ENCODE measurements at places on chromosomes 1 and 21.

GRCh38 chr1:7590426-7590790 lies 180.7 kb upstream of the VAMP3 start:
- DNase-seq: no peak

- DNase-seq: no peak
These were observed 2.5 kb downstream of the SLAMF9 start for GRCh38 chr1:159951551-159951950.

- no peak for DNase-seq
These were observed 20.8 kb downstream of the LRRC52 start for GRCh38 chr1:165564561-165564960.

DNA sequence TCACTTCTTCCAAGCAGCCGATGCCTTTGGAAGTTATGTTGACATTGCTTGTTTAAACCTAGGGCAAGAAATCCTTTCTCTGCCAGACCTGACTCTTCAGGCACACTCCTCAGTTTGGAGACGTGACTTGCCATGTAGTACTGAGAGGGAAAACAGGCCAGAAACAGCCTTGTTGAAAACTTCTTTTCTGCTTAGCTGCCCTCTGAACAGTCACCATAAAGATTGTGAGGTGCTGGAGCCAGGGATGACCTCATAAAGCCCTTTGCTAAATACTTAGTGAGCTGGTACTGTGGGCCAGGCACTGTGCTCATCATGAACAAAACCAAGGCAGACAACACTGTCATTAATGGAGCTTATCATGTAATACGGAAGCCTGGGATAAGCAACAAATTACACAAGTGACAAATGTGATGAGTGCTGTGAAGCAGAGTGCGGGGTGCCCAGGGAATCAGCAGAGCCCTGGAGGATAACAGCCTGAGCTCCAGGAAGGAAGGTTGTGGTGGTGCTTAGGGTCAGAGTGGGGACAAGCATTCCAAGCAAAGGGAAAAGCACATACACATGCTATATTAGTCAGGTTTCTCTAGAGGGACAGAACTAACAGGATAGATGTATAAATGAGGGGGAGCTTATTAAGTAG lies 42.4 kb downstream of the MTARC1 start:
- no peak for DNase-seq

DNA sequence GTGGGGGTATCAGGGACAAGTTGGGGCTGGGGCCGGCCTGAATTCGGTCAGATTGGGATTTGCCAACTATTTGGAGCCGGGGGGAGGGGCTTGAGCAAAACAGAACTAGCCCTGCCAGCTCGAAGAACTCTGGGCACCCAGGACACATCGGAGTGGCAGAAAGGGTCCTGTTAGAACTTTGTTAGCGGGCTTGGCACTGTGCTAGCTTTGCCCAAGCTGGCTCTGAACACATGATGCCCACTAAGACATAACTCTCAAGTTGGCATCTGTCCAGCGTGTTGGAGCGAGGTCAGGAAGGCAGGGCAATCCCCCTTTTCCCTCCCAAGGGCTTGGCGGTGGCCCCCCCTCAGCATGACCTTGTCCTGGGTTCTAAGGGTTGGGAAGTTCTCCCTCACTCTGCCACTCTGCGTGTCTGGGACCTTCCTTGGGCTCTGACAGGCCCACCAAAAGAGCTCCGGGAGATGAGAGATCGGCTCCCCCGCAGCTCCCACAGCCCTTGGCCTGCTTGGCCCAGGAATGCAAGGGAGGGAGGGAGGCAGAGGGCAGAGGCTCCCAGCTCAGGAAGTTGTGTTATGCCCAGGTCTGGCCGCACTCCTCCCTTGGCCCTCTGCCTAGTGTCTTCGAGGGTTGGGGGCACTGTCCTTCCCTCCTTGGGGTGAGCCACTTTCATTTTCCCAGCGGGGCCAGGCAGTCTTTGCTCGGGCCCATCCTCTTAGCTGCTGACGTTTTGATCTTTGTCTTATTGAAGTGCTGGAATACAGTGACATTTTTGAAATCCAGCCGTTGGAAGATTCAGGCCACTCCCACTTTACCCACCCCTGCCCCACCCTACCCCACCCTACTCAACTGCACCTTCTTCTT lies 1.2 kb downstream of the LMNA start:
- DNase-seq: peak; percentile 63

GRCh38 chr1:24688621-24689195 lies 45.6 kb downstream of the SRRM1 start:
- DNase-seq: peak; percentile 92

GRCh38 chr1:99599678-99600175 lies 46.2 kb upstream of the PALMD start:
- peak; percentile 78 for DNase-seq

DNA sequence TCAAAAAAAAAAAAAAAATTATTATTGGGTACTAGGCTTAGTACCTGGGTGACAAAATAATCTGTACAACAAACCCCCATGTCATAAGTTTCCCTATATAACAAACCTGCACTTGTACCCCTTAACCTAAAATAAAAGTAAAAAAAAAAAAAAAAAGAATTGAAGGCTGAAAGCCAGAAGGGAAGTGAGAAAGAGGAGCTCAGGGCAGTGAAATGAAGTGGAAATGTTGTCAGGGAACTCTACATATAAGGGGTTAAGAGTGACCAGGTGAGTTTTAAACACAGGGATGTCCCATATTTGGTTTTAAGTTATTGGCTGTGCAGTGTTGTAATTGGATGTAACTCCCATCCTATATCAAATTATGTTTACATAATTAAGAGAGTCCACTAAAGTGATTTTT lies 85.7 kb upstream of the ABCD3 start:
- DNase-seq: no peak

DNA sequence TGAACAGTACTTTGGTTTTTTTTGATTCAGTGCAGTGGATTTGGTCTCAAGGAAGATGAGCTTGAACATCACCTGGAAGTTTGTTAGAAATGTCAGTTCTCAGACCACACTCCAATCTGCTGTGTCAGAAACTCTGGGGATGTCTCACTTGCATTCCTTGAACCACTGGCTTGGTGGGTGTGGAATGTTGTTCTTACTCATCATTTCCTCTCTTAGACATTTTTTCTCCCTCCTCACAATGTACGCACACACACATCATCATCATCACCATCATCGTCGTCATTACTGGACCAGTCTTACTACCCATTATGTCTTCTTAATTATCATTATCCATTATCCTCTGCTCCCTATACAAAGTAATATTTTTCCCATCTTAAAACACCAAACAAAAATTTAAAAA lies 91.9 kb upstream of the KCNK2 start:
- DNase-seq: peak; percentile 80

DNA sequence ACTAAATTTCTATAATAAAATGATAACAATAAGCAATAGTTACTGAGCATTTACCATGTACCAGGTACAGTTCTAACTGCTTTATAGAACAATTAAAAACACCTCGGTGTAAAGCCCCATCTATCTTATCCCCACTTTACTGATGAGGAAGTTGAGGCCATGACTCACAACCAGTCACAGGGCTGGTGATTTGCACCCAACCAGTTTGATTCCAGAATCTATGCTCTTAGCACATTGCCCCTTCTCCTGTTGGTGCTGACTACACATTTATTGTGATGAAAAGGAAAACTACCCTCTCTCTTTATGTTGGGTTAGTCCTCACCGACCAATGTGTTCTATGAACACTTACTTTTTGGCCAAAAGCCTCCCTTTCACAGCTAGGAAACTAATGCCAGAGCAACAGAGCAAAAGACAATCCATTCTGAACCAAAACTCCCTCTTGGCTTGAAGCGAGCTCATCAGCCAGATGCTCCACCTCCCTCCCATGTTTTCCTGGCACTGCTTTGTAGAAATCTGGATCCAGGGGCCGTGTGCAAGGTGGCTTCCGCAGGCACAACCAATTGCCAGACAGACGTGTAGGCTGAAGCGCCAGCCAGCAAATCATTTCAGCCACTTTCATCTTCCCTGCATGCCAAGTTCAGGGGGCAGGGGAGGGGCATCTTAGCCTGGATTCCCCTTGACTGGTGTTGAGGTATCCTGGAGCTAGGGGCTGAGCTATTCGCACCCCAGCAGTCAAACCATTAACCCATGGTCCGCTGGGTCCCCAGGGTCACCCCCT lies 32.0 kb upstream of the SLC30A1 start:
- peak; percentile 76 for DNase-seq

GRCh38 chr1:62841587-62842169 lies 57.7 kb downstream of the ATG4C start:
- peak; percentile 73 for DNase-seq

GRCh38 chr1:13828454-13829151 lies 128.6 kb downstream of the PRDM2 start:
- DNase-seq: no peak

- peak; percentile 53 for DNase-seq
These were observed 20.4 kb downstream of the SLC16A1 start for GRCh38 chr1:112935461-112936111.

DNA sequence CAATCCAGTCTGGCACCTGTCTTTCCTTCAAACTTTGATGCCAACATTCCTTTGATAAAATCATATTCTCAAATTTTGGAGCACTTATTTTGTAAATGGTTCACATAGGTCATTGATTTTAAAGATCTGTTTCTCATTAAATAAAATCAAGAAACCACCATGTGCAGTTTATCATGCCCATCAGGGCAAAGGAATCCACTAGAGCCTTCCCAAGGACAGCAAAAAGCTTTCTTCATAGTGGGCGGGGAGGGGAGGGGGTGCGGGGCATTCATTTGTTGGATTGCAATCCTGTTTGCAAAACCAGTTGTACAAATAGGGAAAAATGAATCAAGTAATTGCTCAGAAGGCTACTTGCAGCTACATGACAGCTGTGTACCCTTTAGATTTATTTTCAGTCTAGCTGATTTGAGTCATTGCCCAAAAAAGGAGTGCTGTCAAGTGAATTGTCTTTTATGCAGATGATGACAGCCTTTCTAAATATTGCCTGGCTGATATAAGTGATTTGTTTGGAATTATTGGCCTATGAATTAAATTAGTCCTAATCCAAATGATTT lies 23.0 kb downstream of the LRRC8B start:
- DNase-seq: no peak

DNA sequence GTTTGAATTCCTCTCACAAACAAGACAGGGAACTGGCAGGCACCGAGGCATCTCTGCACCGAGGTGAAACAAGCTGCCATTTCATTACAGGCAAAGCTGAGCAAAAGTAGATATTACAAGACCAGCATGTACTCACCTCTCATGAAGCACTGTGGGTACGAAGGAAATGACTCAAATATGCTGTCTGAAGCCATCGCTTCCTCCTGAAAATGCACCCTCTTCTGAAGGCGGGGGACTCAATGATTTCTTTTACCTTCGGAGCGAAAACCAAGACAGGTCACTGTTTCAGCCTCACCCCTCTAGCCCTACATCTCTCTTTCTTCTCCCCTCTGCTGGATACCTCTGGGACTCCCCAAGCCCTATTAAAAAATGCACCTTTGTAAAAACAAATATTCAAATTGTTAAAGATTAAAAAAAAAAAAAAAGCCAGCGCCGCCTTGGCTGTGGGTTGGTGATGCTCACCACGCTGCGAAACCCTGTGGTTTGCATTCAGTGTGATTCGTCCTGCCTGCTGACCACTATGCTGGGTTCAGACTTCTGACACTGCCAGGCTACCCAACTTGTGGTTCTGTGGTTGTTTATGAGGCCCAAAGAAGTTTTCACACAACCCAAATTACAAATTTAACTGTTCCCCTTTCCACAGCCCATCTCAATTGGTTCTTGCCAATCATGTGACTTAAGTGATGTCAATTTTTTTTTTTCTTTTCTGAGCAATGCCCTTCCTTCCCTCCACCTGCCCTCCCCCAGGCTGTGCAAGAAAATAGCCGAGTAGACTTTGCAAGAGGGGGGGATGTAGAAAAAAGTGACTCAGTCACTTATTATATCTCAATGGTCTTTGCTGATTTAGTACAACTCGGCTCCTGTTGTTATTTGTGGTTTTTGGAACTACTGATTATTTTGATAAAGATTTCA lies at the start of gene RUNX1:
Gene RUNX1 (minus strand): TSS at position 597 of the 912 bp plus-strand sequence.
- DNase-seq: peak; percentile 57

GRCh38 chr1:85581802-85582686 lies 1.5 kb downstream of the CCN1 start:
- DNase-seq: no peak

DNA sequence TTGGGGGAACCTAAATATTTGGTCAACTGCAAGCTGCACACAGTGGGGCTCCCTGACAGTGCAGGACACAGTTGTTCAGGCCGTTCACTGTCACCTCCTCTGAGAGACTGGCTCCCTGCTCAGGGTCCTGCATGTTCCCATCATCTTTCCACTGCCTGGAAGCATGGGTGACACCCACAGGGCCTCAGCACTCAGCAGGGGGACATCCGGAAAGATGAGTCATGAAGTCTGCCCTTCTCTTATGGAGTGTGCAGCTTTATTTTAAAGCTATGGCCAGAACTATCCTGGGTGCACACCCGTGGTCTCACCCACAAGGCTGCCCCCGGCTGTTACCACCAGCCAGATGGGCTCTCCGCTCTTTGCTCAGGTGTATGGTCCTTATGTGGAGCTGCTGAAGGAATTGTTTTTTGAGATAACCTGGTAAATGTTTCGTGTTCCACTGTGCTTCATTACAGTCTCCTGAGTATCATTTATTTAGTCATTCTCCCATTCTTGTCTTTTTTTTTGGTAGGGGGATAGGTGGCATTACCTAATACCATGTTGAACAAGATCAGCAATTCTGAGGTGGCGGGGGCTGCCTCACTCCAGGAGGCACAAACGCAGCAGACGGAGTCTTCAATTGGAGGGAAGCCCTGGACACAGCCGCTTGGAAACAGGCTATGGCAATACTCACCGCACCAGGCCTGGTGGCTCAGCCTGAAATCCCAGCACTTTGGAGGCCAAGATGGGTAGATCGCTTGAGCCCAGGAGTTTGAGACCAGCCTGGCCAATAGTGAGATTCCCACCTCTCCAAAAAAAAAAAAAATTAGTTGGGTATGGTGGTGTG lies 14.3 kb downstream of the TRIM11 start:
- DNase-seq: no peak

DNA sequence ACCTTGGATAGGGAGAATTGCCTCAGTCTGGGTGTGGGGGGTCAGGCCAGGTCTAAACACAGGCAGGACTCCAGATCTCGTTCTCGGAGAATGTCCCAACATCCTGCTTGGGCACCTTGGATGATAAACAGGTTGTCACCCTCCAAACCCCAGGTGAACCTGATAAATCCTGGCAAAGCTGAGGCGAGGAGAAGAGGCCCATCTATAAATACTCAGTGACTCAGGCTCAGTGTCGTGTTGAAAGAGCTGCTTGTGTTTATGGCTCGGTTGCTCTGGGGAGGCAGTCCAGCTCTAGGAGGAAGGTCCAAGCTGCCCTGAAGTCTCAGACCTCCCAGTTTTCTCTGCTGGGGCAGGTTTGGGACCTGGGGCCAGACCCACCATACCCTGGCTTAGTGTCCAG lies 15.8 kb upstream of the TRIM63 start:
- peak; percentile 35 for DNase-seq

Data from GM03348 (cell line).